Sciatic nerve (tissue), 2 donors: ENCODE measurements at places on chromosomes 16 and 17. TPM values are rescaled to one million over a fixed set of nuclear protein-coding genes. Genes with fewer than 3 reads are reported as not detected.

GRCh38 chr17:45307290-45308015 lies 9.4 kb downstream of the MAP3K14 start:
- DNase-seq, result no peak

DNA sequence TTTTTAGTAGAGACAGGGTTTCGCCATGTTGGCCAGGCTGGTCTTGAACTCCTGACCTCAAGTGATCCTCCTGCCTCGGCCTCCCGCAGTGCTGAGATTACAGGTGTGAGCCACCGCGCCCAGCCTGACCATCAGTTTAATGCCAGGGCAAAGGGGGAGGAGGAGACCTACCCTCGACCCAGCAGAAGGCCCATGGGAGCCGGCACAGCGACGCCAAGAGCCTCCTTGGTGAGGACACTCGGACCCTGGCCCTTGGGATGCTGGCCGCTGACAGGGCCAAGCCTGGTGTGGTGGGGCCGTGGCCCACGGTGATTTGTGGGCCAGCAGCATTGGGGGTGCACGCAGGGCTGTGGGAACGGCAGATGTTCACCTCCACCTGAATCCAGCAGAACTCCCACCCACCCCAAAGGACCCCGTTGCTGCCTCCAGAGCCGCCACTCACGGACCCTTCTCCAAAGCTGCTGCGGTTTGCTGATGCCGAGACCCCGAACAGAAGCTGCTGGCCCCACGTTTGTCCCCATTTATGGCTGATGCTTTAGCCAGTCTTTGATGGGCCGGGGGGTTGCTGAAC lies 20.0 kb downstream of the UTS2R start:
- DNase-seq, result no peak

DNA sequence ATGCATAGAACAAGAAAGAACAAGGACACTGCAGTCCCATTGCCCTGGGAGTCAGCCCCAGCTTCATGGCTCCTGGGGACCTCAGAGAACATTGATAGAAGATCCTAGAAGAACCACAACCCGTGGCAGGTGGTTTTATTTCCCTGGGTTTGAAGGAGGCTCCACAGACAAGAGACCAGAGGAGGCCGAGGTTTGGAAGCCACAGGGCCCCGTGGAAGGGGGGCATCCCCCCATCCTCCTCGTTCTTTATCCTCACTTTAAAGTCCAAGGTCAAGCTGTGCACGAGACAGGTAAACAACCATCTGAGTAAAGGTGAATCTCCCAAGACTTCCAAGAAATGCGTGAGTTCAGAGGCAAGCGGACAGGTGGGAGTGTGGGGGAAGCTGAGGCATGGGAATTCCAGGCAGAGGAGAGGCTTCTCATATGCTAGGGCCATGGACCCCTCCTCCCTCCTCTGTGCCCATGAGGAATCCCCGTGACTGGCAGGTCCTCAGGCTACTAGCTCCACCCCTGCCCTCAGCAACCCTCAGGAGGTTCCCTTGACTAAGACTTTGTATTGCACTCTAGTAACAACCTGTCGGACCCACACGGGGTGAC lies 849 bp upstream of the SULT1A1 start:
- no peak for DNase-seq

GRCh38 chr16:77197747-77198146 lies 1.5 kb upstream of the SYCE1L start:
- no peak for DNase-seq

GRCh38 chr17:20033415-20033814 lies 24.3 kb downstream of the SPECC1 start:
- DNase-seq, result no peak

DNA sequence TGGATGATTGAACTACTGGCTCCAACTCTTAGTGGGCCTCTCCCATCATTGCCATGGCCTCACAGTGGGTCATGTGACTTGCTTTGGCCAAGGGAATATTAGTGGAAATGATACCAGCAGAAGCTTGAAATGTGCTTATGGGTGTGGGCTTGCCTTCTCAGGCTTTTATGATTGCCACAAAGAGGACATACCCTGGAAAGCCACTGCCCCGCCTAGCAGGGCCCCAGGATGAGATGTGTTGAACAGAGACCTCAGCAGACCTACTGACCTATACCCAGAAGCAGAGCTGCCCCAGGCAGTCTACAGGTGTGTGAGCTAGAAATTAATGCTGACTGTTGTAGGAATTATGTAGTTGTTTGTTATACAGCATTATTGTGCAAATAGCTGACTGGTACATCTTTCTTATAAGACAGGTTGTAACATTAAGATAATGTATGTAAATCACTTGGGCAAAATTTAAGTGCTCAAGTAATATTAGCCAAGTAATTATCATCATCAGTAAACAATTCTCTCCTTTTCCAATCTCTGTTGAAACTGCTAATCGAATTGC lies 67.8 kb upstream of the CDH5 start:
- peak; percentile 21 for DNase-seq

- DNase-seq, result no peak
Measured at GRCh38 chr16:57694725-57695679, at the start of gene DRC7. DRC7 (plus strand) TSS chr16:57694806; CDS start chr16:57697950, 3,144 bp downstream.

- no peak for DNase-seq
Measured at GRCh38 chr17:58324409-58325288, 3.9 kb downstream of the TSPOAP1 start.

DNA sequence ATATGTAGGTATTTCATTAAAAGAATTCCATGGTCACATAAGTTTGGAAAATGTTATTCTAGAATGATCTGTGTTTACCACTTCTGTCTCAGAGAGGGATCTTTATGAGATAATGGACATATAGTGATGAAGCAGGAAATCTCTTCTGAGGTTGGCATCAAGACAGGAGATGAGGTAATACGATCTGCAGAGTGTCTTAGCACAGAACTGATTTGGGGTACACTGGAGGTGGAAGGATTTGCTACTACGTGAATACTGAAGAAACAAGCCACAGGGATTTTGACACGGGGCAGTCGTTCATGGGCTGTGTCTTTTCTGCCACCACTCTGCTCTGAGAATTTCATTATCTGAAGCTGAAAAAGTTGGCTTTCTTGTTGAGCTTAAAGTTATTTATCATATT lies 5.5 kb downstream of the CBFB start:
- no peak for DNase-seq

- no peak for DNase-seq
Measured at GRCh38 chr16:64144617-64145016, 977.2 kb downstream of the CDH11 start.

GRCh38 chr17:74918906-74919305 lies 4.1 kb downstream of the USH1G start:
- no peak for DNase-seq

DNA sequence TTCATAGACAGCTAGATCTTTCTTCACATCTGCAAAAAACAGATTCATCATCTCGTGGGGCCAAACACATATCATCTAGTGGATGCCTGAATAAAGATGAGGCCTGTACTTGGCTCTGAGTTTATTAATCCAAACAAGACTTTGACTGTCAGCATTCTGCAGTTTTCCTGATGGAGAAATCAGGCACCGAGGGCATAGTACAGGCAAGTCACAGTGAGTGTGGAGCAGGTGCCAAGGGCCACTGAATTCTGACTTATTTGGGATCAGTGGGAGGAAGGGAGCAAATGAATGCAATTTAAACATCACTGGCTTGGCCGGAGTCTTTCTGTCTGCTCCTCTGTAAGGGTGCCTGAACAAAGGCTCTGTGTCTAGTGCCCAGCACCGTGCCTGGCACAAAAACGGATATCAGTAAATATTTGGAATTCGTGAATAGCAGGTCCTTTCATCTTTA lies 975 bp downstream of the CFAP20 start:
- DNase-seq, result no peak

DNA sequence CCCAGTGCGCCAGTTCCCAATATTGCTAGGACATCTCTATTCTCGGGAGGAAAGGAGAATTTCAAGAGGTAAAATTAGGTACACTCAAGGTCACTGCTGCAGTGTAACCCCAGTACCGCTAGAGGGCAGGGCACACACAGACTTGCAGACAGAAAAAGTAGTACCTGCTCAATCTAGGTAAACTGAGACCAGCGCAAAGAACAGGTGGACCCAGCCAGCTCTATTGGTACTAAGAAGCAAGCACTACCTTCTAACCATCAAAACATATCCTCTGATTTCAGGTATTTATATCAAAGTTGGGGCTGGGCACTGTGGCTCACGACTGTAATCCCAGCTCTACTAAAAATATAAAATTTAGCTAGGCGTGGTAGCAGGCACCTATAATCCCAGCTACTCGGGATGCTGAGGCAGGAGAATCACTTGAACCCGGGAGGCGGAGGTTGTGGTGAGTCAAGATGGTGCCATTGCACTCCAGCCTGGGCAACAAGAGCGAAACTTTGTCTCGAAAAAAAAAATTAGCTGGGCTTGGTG lies 3.6 kb upstream of the WDR81 start:
- DNase-seq, result peak; percentile 80

DNA sequence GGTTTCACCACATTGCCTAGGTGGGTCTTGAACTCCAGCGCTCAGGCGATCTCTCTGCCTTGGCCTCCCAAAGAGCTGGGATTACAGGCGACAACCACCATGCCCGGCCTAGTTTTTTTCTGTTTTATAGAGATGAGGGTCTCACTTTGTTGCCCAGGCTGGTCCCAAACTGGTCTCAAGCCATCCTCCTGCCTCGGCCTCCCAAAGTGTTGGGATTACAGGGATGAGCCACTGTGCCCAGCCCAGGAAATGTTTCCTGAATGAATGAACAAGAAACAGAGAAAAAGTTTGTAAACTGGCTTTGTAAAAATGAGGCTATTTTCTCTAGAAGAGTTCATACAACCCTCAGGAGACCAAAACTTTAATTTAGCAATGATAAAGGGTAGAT lies 68.0 kb downstream of the WWP2 start:
- no peak for DNase-seq

GRCh38 chr16:82138478-82139285 lies 31.3 kb downstream of the MPHOSPH6 start:
- no peak for DNase-seq

DNA sequence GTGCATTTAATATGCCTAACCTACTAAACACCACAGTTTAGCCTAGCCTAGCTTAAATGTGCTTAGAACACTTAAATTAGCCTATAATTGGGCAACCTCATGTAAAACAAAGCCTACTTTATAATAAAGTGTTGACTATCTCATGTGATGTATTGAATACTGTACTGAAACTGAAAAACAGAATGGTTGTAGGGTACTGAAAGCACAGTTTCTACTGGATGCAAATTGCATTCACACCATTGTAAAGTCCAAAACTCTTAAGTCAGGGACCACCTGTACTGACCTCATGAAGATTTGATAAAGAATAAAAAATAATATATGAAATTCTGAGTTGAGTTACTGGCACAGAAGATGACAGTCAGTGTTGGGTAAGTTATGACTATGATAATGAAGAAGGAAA lies 625.4 kb upstream of the SOX9 start:
- DNase-seq, result no peak

- DNase-seq, result no peak
Measured at GRCh38 chr17:64679710-64680216, 17.7 kb upstream of the SMURF2 start.

DNA sequence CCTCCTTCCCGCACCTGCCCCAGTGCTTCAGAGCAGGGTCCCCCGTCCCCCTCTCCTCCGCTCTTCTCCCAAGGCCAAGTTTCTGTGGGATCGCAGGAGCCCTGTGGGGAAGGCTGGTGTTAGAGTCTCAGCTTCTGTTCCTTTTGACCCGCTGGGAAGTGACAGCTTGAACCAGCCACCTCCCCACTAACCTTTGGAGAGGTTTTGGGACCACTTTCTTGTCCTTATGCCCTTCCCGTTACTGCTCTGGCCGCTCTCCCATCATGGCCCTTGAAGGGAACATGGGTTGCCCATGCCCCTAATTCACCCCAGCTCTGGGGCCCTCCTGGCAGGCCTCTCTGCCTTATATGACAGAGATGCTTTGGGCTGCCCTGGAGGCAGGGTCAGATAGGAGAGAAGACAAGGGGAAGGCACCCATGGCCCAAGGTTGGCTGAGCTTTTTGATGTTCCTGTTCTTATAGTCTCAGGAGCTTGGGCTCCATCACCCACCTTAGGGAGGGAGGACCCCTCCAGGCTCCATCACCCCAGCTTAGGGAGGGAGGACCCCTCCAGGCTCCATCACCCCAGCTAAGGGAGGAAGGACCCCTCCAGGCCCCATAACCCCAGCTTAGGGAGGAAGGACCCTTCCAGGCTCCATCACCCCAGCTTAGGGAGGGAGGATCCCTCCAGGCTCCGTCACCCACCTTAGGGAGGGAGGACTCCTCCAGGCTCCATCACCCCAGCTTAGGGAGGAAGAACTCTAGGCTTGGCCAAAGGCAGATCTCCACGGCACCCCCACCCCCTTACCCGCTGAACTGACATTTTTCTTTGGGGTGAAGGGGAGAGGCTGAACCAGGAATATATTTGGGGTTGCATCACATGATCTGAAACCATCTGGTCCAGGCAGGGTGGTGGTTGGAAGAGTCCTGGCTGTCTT lies 45.0 kb downstream of the NT5M start:
- peak; percentile 43 for DNase-seq

- no peak for DNase-seq
Measured at GRCh38 chr17:32646941-32647340, 160.1 kb downstream of the CDK5R1 start.

DNA sequence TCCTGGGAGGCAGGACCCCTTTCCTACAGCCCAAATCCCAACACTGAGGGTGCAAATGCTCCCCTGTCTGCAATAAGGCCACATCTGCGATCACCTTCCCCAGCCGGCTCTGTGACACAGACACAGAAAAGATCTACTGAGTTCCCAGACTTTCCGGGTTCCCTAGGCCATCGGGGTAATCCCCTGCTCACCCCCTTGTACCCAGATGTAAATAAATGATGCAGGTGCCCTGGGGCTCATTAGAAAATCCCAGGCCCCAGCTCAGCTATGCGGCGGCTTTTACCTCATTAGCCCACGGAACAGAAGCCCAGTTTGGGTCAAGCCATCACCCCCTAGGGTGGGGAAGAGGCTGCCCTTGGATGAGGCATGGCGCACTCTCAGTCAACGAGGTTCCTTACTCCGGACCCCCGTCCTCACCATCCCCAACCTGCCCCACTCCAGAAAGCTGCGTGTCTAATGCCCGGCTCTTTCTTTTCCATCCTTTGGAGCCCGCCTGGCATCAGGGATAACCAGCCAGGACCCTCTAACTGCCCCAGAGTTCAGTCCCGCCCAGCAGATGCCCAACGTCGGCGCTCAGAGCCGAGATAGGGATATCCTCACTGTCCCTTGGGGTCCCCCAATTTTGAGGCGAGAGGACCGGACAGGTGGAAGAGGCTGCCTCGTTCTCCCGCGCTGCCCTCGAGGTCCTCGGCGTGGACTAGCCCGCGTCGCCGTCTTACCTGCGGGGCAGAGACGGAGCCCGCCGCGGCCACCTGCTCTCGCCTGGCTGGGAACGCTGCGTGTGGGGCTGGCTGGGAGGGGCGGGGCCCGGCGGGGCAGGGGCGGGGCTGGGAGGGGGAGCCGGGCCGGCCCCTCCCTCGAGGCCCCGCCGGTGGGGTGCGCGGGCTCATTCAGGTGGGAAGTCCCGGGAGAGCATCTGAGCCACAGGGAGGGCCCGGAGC lies at the start of gene ZNF385C:
TSS of gene ZNF385C (minus strand) at position 783 of the 941 bp plus-strand sequence. CDS start 35,417 bp downstream, outside the sequence.
- no peak for DNase-seq

GRCh38 chr16:53601961-53602360 lies 99.0 kb upstream of the AKTIP start:
- DNase-seq, result no peak

- no peak for DNase-seq
Measured at GRCh38 chr16:51267681-51268080, 116.6 kb upstream of the SALL1 start.

PRSS27 gene
- 2.1 TPM for total RNA-seq

BAHCC1 gene
- 47.8 TPM for total RNA-seq

RAMP2 gene
- total RNA-seq, result 67.5 TPM

CYB561 gene
- total RNA-seq, result 24.7 TPM

TM4SF5 gene
- not detected for total RNA-seq

TBC1D26 gene
- total RNA-seq, result 0.27 TPM

CIITA gene
- total RNA-seq, result 51.9 TPM

ACSM2A gene
- total RNA-seq, result not detected

KRTAP9-4 gene
- total RNA-seq, result not detected

LDHD gene
- total RNA-seq, result 12.1 TPM

DNAH9 gene
- 0.98 TPM for total RNA-seq

DNAH3 gene
- total RNA-seq, result 0.36 TPM

ATP1B2 gene
- total RNA-seq, result 14.3 TPM
